ENCODE measurements at places on chromosomes 5 and 9.

DNA sequence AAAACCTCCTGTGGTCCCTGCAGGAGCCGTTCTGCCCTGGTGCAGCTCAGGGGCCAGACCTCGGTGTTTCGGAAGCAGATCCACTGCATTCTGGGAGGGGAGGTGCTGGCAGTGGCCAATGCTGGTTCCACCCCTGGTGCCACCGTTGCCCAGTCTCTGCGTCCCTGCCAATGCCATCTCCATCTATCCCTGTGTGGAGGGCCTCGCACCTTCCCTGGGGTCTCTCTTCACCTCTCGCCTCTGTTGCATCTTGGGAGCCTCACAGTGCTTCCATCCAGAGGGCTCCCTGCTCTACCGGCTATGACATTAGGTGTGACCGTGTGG is 15.3 kb downstream of the NCS1 start:
- no peak for DNase-seq

DNA sequence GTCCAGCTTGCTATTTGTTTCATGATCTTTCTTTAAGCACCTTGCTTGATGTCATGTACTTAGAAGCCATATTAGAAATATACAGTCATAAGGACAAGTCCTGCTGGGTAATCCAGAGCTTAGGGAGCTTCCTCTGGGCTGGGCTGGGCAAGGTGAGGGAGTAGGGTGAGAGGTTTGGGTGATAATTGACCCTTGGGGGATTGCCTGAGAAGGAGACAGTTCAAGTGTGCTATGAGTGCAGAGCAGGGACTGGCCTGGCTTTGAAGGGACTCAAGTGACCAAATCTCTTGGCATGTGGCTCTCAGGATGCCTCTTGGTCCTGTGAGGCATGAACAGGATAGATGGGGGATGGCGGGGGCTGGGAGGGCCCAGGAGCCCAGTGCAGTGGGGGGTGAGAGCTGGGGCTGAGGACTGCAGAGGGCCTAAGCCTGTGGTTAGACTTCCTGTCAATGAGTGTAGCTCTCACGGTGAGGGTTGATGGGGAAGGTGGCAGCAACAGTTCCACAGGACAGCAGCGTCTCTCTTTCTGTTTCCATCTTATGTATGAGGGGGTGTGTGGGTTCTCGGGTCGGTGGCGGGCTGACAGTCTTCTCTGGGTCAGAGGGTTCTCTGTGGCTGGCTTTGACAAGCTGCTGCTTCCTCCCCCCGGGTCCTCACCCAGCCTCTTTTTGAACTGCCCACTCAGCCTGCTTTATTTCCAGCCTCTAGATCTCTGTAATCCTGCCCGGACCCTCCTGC is 53.5 kb downstream of the RGS3 start:
- DNase-seq: no peak

- no peak for DNase-seq
Observed at GRCh38 chr5:77953374-77953773, 177.2 kb upstream of the TBCA start.

- peak; percentile 55 for DNase-seq
Observed at GRCh38 chr5:61790678-61791077, 458.6 kb downstream of the ZSWIM6 start.

- DNase-seq: no peak
Observed at GRCh38 chr9:120032639-120033038, 547.3 kb downstream of the CDK5RAP2 start.

DNA sequence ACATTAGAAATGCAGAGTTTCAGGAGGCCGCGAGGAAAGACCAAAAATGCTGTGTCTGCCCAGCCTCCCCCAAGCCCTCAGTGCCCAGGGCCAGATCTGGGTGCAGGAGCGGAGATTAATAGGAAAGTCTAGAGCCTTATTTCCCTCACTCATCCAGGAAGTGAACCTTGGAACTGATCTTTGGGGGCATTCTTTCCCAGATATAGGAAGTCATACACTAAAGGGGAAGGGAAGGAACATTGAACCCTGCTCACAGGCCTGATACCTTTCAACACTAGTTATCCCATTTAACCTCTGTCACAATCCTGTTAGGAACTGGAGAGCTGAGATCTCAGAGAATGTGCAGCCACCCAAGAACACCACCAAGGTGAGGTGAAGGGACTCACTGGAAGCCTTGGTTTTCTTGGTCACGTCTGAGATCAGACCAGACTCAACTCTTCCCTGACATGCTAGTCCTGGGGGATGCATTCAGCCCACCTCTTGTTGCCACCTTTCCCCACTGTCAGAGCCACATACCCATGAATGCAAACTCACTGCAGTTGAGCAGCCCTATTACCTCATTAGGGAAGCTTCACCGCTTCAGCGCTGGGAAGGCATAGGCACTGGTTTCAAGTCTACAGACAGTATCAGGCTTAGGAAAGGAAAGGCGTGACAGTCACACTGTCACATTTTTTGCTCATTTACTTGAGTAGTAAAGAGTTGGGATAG is 95.0 kb downstream of the KIAA1958 start:
- DNase-seq: no peak

GRCh38 chr9:100131875-100132430 is 32.9 kb downstream of the INVS start:
- no peak for DNase-seq

DNA sequence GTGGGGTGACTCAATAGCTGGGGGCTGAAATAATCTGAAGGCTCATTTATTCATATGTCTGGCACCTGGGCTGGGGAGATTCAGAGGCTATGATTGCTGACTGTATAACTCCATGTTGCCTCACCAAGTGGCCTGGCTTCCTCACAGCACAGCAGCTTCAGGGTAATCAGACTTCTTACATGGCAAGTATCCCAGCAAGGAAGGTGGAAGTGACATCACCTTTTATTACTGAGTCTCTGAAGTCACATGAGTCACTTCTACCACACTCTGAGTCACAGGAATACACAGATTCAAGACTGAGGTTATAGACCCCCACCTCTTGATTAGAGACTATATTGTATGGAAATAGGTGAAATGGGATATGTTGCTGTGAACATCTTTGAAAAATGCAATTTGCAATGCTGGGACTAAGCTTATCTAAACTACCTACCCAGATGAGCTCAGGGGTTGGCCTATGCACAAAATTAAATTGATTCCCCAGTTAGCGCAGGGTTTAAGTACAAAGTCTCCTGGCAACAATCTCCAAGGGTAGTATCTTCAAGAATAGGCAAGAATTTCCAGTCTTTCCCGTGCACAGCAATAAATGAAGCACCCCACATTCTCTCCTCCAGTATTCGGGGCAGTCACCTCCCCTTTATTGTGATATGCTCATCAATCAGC is 553.1 kb downstream of the LRRC70 start:
- peak; percentile 69 for DNase-seq

DNA sequence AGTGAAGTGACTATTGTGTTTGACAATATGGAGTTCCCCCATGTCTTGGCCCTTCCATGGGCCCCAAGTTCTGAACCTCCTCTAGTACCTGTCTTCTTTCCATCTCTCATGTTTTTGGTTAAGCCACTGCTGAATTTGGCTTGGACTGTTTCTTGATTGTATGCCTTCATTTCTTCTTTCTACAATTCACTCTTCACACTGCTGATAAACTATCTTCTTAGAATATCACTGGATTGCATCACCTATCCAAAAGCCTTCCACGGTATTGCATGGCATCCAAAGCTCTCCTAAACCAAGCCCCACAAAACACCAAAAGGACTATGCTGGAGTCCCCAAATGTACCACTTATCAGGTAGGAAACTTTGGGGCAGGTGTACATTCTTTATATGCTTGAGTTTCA is 4.3 kb upstream of the POC5 start:
- DNase-seq: no peak

DNA sequence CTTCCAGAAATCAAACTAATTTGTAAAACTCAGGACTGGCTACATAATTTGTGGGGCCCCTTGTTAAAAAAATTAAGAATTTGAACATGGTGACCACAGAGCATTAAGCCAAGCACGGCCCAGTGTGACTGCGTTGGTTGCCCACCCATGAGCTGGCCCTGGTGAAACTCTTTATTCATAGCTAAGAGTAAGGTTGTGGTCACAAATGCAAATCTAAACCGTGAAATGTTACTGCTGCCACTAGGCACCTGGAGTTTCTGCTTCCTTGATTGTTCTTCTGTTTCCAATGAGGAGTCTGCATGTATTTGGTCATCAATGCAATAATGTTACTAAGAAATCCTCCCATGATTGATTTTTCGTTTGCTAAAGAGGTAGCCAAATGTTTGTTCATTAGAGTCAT is 4.2 kb downstream of the GCNT1 start:
- DNase-seq: no peak

GRCh38 chr5:8456846-8457186 is 587.9 kb downstream of the MTRR start:
- no peak for DNase-seq

DNA sequence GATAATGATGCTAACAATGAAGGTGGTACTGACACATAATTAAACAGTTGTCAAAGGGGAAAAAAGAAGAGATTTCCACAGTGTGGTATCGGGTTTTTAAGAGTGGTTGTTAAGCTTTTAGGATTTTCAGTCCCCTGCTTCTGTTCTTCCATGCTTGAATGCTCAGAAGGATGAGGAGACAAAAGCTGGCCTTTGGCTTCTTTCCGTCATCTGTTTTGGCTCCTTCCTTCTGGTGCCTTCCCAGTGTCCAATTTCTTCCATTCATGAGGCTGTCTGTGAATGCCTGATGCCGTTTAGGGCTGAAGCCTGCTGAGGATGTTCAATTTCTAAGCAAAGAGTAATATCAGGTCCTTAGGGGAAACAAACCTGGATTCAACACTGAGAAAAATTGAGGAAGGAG is 179.6 kb upstream of the GLRA1 start:
- DNase-seq: no peak
